Stimulated activated memory B cell treated with anti-CD40 and anti-IgM and Interleukin-4, amounts not matched to agents 10 μg/mL and 1 μg/mL and 100 μg/mL, for 72 hours (primary cell): ENCODE measurements at places on chromosomes 13 and 19.

GRCh38 chr13:73060251-73061160, 1.7 kb downstream of the KLF5 start:
- H3K27me3 ChIP-seq = peaks cover 25% of the 10 kb centered on the region
- peak overlapping the region; percentile 59 for H3K4me3 ChIP-seq
- peaks cover 16% of the 10 kb centered on the region for H3K4me1 ChIP-seq
- ATAC-seq = no peak
- H3K36me3 ChIP-seq = no peaks in the 10 kb centered on the region

GRCh38 chr19:14577264-14577663, 5.4 kb upstream of the NDUFB7 start:
- peak overlapping the region; percentile 30 for H3K4me3 ChIP-seq
- ATAC-seq = peak; percentile 45
- no peaks in the 10 kb centered on the region for H3K27me3 ChIP-seq
- H3K36me3 ChIP-seq = peaks cover 5% of the 10 kb centered on the region
- peaks cover 76% of the 10 kb centered on the region for H3K4me1 ChIP-seq

DNA sequence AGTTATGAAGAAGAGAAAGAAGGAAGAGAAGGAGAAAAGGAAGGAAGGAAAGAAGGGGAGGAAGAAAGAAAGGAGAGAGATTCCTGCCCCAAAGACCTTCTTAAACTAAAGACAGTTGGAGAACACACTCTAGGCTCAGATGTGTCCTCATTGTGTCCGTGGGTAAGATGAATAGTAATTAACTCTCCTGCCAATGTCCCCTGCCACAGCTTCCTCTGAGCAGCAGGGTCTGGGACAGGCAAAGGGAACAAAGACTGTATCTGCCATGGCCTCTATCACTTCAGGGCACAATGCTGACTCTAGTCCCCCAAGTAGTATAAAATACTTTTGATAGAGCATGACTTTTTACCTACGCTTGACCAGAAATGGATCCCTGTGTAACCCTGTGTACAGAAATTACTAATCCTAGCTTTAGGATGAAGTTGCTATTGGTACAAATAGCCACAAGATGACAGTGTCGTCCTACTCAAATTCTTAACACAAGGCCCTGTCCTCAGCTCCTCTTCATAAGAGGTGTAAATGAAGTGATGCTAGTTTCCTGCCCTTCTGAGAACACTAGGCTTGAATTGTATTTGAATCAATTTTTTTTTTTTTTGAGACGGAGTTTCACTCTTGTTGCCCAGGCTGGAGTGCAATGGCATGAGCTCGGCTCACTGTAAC, 186.2 kb upstream of the GPR12 start:
- H3K4me3 ChIP-seq = no peak overlapping the region
- no peaks in the 10 kb centered on the region for H3K36me3 ChIP-seq

- H3K27ac ChIP-seq = no peak overlapping the region
- no peak for ATAC-seq
- peaks cover 11% of the 10 kb centered on the region for H3K27me3 ChIP-seq
These were observed 40.6 kb downstream of the TPT1 start for GRCh38 chr13:45300190-45300985.

GRCh38 chr19:16824658-16825311, 4.4 kb upstream of the SIN3B start:
- peaks cover 21% of the 10 kb centered on the region for H3K4me1 ChIP-seq
- H3K27me3 ChIP-seq = peaks cover 30% of the 10 kb centered on the region
- no peak overlapping the region for H3K4me3 ChIP-seq
- no peak overlapping the region for H3K27ac ChIP-seq
- H3K36me3 ChIP-seq = peaks cover 4% of the 10 kb centered on the region

DNA sequence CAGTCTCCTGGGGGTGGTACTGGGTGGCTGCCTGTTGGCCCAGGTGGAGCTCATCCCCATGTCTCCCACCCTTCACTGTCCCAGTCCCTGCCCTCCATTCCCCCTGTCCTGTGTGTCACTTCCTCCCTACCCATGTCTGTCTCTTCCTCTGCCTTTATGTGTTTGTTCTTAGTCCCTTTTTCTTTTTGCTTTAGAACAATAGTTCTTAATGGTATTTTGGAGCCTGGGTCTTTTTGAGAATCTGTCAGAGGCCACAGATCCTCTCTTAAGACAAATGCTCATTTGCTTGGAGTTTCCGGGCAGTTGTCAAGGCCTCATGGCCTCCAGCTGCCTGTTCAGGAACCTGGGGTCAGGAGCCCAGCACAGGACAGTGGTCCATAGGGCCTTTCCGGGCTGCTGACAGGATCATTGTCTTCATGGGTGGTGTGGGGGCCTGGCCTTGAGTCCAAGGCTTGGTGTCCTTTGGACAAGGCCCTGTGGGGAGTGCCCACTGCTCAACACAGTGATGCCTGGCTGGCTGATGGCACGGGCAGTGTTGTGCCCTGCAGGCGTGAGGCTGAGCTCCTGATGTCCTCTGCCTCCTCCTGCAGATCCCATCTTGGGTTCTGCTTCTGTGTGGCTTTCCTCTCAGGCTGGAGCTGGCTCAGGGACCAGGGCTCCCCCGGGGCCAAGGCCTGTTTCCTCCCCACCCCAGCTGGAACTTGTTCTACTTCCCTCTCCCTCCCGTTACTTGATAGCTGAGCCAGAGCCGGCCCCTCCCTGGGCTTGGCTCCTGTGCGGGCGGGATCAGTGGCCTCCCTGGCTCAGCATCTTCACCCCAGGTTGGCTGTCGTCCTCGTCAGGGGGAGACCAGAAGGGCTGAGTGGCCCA, 3.5 kb downstream of the EGLN2 start:
- no peaks in the 10 kb centered on the region for H3K27me3 ChIP-seq
- no peak for ATAC-seq
- peak overlapping the region; percentile 76 for H3K4me3 ChIP-seq
- peaks cover 49% of the 10 kb centered on the region for H3K36me3 ChIP-seq
- H3K4me1 ChIP-seq = peaks cover 90% of the 10 kb centered on the region

DNA sequence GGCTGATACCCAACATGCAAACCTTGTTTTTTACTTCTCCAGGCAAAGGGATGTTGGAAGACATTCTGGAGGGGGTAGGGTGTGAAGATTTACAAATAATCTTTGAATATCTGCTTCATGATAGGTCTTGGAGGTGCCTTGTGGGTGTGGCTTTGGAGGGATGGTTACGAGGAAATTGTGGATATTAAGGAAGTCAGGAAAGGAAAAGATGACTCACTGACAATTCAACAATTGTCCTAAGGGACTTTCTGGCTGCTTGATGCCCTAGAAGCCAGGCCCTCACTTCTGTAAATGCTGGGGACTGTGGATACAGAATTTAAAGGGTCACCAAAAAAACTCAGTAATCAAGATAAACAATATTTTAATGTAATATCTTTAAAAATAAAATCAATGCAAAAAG, 37.4 kb upstream of the ZNF527 start:
- ATAC-seq = no peak
- peak overlapping the region; percentile 89 for H3K27ac ChIP-seq
- H3K4me3 ChIP-seq = no peak overlapping the region
- peaks cover 36% of the 10 kb centered on the region for H3K4me1 ChIP-seq
- H3K27me3 ChIP-seq = no peaks in the 10 kb centered on the region

GRCh38 chr19:906480-906879, 6.5 kb downstream of the R3HDM4 start:
- peaks cover 67% of the 10 kb centered on the region for H3K4me1 ChIP-seq
- peak overlapping the region; percentile 66 for H3K4me3 ChIP-seq
- no peaks in the 10 kb centered on the region for H3K27me3 ChIP-seq

DNA sequence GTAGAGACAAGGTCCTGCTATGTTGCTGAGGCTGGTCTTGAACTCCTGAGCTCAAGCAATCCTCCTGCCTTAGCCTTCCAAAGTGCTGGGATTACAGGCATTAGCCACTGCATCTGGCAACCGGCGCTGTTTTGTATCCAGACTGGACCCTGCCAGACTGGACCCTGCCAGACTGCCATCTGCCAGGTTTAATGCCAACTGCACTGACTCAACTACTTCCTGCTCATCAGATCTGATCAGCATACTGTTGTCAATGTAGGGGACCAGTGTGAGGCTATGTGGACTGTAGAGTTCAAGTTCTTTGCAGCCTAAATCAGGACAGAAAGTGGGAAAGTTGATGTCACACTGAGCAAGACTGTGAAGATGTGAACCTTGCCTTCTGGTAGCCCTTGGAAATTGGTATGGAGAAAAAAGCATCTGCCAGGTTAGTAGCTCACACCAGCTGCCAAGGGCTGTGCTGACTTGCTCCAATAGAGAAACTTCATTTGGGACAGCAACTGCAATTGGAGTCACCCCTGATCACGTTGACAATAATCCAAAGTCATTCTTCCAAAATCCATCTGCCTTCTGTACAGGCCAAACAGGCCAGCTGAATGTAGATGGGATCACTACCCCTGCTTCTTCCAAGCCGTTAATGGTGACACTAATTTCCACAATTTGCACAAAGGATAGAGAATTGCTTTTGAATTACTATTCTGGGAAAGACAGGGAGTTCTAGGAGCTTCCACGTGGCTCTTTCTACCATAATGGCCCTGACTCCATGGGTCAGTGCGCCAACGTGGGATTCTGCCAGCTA, 36.8 kb upstream of the ATP1A3 start:
- peaks cover 23% of the 10 kb centered on the region for H3K27me3 ChIP-seq
- H3K27ac ChIP-seq = no peak overlapping the region
- H3K4me1 ChIP-seq = peaks cover 9% of the 10 kb centered on the region
- no peak overlapping the region for H3K4me3 ChIP-seq
- no peak for ATAC-seq
